ENCODE measurements at places on chromosomes 2 and 18.

DNA sequence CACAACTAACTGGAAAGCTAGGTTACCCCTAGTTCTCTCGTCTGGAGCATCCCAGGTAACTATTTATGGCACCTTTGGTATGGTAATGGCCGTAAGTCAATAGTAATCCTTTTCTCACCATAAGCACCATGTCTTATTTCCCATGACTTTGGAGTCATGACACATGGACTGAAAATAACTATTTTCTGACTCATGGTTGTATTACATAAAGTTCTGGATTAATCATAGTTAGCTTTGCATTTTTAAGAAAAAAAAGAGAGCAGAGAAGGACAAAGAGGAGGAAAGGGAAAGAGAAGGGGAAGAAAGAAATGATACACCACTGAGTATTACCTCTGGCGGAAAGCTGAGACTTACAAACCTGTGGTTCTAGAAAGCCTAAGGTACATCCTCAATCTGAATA, 99.3 kb downstream of the BIN1 start:
- DNase-seq = no peak

DNA sequence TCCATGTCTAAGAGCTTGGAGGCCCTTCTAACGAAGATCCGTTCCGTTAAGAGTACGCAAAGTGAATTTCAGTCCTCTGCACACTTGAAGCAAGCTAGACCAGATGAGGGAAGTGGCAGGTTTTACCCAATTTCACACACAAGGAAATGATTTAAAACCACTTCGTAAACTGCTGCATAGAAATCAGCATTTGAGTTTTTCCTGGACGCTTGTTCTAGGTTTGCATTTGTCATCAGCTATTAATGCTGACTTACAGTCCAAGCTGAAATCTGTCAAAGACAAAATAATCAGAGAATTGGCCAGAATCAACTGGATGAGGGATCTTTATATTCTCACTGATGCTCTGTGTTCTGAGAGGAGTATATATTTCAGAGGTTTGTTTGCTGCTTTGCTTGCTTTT, 117.6 kb upstream of the RASGRP3 start:
- no peak for DNase-seq

DNA sequence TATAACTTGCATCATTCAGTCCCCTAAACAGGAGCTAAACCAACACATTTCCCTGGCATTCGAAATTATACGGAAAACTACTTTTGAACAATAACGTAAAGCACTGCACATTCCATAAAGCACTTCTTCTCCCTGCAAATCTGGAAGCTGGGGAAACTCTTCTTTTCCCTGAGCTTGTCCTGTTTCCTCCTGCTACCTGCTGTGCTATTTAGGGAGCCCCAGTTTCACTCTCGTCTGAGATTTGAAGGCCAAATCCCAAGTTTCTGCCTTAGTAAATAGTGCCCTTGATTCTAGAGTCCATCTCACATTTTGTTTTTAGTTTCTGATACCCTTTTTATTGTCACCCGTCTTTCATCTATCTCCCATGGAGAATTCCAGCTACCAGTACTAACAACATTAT, 67.7 kb upstream of the OSR1 start:
- no peak for DNase-seq

- no peak for DNase-seq
These were observed 29.8 kb upstream of the KDM3A start for GRCh38 chr2:86411396-86411795.

- peak; percentile 71 for DNase-seq
These were observed 166.7 kb downstream of the FHOD3 start for GRCh38 chr18:36464126-36464651.

- DNase-seq = no peak
These were observed 123.6 kb downstream of the ZNF521 start for GRCh38 chr18:25228410-25228809.

Measured in NCI-H510A treated with DMSO at 0.1 percent for 48 hours (cell line).